Stimulated activated CD8-positive, alpha-beta memory T cell treated with anti-CD3 and anti-CD28 coated beads, Interleukin-12 subunit alpha, Interleukin-12 subunit beta, amount 100 ng/mL, for 1 hour (primary cell): ENCODE measurements at places on chromosomes 11 and 22.

GRCh38 chr11:131841028-131841427 lies 470.6 kb downstream of the NTM start:
- no peak for DNase-seq

- no peak for DNase-seq
Observed at GRCh38 chr11:8477680-8478079, 116.3 kb downstream of the STK33 start.

DNA sequence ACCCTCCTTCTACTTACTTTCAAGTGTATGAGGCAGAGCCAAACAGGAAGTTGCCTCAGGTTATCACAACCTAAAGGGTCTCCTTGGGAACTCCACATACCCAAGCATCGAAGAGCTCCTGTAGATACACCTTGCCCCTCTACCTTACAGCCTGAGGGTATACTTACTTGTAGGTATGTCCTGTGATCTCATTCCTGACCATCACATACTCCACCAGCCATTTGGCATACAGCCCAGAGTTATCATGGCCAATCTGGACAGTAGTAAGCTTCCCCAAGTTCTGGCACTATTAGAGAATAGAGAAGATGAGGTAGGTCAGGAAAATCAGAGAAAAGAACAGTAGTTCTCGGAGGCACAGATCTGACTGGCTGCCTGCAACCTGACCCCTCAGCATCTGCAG lies 53.4 kb upstream of the SCUBE2 start:
- DNase-seq: no peak

GRCh38 chr11:134425816-134426536 lies 13.9 kb upstream of the B3GAT1 start:
- DNase-seq: no peak

- no peak for DNase-seq
Observed at GRCh38 chr11:17976651-17977050, 36.2 kb downstream of the SERGEF start.

DNA sequence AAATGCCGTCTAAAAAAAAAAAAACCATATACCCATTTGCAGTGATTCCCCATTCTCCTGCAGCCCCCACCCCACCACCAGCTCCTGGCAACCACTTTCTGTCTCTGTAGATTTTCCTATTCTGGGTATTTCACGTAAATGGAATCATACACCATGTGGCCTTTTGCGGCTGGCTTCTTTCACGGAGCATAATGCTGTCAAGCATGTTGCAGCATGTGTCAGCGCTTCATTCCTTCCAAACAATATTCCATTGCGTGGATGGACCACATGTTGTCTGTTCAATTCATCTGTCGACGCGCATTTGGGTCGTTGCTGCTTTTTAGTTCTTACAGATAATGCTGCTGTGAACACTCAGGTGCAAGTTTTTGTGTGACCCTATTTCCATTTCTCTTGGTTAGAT lies 14.8 kb upstream of the EMID1 start:
- no peak for DNase-seq

- DNase-seq: no peak
Observed at GRCh38 chr22:17998913-17999312, 25.4 kb downstream of the MICAL3 start.

GRCh38 chr11:90204832-90205646 lies 17.8 kb downstream of the CHORDC1 start:
- no peak for DNase-seq
